ENCODE measurements at places on chromosomes 5 and 9.

GRCh38 chr9:32906213-32906612, 95.2 kb downstream of the APTX start:
- DNase-seq: no peak

GRCh38 chr5:141663506-141663905, 12.3 kb upstream of the FCHSD1 start:
- no peak for DNase-seq

DNA sequence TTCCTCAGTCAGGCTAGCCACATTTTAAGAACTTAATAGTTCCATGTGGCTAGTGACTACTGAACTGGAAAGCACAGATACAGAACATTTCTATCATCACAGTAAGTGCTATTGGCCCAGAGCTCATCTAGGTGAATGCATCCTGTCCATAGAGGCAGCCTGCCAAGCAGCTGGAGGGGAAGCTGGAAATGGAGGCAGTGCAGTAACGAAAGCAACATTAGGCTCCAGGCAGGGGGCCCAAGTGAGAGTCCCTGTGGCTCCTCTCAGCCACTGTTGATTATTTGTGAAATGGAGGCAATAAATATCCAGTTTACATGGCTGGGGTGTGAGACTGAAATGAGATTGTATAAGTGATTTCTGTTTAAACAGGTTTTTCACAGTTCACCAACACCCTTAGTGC, 227.2 kb upstream of the KLF9 start:
- DNase-seq: no peak

DNA sequence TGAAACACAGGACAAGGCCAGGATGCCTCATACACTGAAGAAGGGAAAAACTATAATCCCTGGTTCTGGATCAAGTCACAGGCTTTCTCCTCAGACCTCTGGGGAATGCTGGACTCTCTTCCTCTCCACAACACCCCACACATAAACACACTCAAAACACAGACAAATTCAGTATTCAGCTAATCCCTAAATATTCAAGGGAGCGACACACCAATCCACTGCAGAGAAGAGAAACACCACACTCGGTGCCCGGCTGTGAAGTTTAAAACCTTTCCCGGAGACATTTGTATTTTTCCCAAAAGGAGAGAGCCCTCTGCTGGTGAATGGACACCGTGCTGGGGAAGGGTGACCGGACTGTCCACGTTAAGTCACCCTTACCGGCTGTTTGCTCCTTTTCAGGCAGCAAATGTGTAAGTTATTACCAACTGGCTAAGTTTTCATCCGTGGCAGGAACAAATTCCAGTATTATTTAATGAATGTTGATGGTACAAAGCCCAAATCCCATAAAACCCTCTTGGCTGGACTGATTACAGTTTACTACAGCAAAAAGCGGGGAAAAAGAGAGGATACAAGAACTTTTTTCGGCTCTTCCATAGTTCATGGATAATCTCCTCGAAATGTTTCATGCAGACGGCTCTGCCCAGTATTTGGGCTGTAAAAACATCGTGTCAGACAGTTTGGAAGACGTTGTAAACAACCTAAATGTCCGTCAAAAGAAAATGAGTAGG, 130.9 kb upstream of the SLC30A5 start:
- DNase-seq: peak; percentile 49

GRCh38 chr9:121538221-121538620, 38.6 kb upstream of the GGTA1 start:
- no peak for DNase-seq

GRCh38 chr5:56269216-56269927, 36.2 kb upstream of the ANKRD55 start:
- DNase-seq: no peak

- no peak for DNase-seq
Observed at GRCh38 chr9:127180457-127181314, 58.3 kb upstream of the ANGPTL2 start.

- peak; percentile 8 for DNase-seq
Observed at GRCh38 chr5:38755181-38755580, 90.6 kb upstream of the OSMR start.

DNA sequence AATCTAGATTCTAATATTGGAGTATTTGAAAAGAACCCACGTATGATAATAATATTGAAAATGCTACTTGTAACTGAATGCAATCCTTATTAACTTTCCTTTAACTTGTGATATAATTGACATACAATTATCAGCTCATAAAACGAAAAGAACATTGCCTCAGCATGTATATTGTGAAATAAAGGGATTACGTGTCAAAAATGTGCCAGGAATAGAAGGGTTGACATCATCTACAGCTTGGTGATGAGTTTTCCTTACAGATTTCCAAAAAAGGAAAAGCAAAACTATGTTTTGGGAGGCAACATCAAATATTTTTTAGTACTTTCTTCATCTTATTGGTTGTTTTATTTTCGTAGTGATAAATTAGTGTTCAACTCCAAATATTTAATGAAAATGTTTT, 266.0 kb upstream of the PTGER4 start:
- no peak for DNase-seq

DNA sequence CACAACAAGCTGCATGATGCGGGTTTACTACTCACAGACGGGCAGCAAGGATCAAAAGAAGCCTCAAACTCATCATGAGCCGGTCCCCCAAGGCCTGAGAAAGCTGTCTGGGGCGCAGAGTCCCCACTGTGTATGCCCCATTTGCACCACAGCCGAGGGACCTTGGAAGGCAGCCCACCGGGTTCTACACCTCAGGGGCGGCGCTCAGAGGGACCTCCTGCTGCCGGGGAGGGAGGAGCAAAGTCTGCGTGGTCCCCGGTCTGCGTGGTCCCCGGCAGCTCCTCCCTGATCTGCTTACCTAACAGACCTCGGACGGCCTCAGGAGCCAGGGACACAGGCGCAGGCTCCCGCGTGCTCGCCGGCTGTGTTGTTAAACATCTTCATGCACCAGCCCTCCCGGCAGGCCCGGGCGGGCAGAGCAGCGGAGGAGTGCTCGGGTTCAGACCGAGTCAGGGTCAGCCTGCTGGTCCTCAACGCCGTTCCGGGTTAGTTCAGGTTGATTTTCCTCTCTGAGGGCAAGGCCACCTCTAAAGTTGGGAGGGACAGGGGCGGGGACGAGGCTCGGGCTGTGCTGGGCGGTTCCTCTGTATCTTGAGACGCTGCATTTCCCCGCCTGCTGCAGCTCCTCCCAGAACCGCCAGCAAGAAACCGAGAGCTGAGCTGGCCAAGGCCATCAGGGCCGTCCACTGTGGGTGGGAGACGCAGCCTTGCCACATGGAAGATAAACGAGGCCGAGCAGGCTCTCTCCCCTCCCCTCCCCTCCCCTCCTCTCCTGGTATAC, 74.6 kb downstream of the MRPL36 start:
- no peak for DNase-seq

- no peak for DNase-seq
Observed at GRCh38 chr5:5932824-5933223, 445.5 kb downstream of the MED10 start.

DNA sequence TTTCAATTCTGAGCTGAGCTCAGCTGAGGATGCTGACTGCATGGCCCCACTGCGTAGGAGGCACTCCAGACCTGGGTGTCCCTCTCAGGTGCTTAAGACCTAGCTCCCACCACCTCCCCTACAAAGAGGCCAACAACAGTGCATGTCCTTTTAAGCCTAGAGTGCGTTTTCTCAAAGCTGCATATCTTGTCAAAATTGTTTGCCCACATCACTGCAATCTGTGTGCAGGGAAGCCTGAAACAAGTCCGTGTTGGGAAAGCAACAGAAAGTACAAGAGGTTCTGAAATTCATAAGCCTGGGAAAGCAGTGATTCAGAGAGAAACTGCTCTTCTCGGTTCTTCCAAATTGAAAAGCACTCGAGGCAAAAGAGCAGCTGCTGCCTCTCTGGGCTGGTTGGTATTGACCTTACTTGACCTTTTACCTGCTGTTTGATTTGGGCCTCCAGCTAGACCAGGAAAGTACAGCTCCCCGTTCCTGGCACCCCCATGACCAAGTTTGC, 238.4 kb downstream of the NR2F1-AS1 start:
- DNase-seq: no peak

GRCh38 chr5:93421468-93421867, 159.6 kb downstream of the NR2F1-AS1 start:
- no peak for DNase-seq

GRCh38 chr9:121289772-121290370, 21.9 kb downstream of the GSN start:
- DNase-seq: no peak

GRCh38 chr5:124824637-124825158, 78.3 kb upstream of the ZNF608 start:
- DNase-seq: no peak

GRCh38 chr5:72199681-72200080, 92.4 kb downstream of the MAP1B start:
- DNase-seq: no peak

- DNase-seq: no peak
Observed at GRCh38 chr5:36655161-36655560, 48.8 kb downstream of the SLC1A3 start.

DNA sequence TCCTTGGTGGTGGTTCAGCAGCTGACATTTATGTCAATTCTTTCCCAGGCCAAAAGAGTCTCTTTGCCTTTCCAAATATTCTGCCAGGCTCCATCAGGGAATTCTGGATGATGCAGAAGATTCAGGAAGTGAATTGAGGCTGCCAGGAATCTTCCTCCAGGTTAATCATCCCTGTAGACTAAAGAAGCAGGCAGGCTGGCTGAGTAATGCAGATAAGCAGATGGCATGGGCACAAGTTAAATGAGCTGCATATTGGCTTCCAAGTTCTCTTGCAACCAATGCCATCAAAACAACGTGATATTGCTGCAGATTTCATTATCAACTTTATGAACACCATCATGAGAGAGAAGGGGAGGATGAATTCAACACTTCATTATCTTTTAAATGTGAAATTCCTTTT, 324.5 kb downstream of the KCNN2 start:
- no peak for DNase-seq

- no peak for DNase-seq
Observed at GRCh38 chr5:36230151-36230790, 11.5 kb downstream of the NADK2 start.

GRCh38 chr9:99103901-99104458, 933 bp upstream of the TGFBR1 start:
- no peak for DNase-seq

GRCh38 chr5:43729846-43730478, 127.0 kb downstream of the NNT start:
- peak; percentile 16 for DNase-seq

- no peak for DNase-seq
Observed at GRCh38 chr5:93519740-93520139, 61.3 kb downstream of the NR2F1-AS1 start.

DNA sequence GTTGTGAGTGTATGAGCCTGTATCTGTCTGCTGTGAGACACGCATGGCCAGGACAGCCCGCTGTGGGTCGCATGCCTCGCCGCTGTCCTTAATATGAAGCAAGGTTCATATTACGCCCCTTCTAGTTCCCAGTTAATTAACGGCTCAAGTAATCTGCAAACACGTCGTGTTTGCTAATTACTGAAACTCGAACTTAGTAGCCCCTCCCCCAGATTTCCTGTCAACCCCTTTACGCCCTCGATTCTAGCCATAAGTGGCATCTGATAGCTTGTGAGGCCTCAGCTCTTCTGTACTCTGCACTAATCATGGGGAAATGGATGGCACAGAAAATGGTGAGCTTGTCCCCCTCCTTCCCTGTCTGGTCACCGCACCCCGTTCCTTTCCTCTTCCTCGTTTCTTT, 116.9 kb upstream of the OTULINL start:
- no peak for DNase-seq

DNA sequence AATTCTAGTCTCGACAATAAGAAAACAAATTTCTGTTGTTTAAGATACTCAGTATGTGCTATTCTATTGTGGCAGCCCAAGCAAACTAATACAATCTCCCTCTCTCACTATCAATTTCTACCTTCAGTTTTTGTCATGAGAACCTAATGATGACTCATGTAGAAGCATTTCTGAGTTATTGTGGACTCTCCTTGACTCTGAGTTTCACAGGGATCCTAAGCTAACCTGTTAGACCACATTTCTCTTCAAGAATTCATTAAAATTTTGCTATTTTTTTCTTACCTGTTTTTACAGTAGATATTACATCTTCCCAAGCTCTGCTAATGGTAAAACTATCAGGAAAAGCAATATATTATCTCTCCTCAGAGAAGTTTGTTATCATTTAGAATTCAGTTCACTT, 599.1 kb upstream of the TYRP1 start:
- no peak for DNase-seq

DNA sequence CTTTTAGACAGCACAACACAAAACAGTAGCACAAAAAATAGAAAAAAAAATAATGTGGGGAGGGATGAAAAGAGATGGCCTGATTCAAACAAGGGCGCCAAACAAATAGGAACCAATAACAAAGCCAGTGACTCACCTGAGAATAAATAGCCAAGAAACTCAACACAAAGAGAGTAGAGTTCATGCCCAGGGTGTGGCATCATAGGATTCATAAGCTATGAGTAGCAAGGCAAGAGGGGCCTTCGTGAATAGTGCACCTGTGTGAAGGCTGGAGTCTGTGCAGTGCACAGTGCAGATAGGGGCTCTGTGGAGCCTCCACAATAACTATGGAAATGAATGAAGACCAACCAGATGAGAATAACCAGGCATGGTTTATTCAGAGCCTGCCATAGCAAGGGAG, 541.7 kb downstream of the SPOCK1 start:
- no peak for DNase-seq

DNA sequence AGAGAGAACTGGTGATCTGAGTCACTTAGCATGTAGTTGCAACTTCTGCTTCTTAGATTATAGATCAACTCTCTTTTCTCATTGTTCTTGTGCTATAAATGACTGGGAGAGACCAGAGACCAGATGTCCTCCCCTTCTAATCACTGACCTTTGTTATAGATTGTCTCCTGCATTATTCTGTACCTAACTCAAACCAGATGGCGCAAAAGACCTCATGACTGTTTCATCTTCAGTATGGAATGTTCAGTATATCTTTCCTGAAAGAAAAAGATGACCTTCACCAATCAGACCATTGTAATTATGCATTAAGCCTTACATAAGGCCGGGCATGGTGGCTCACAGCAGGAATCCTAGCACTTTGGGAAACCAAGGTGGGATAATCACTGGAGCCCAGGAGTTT, 30.5 kb upstream of the ADAM19 start:
- no peak for DNase-seq
